AG09319 (cell line): ENCODE measurements at places on chromosomes 7 and 10.

- no peak for DNase-seq
Observed at GRCh38 chr7:44971902-44972441, 6.8 kb downstream of the MYO1G start.

DNA sequence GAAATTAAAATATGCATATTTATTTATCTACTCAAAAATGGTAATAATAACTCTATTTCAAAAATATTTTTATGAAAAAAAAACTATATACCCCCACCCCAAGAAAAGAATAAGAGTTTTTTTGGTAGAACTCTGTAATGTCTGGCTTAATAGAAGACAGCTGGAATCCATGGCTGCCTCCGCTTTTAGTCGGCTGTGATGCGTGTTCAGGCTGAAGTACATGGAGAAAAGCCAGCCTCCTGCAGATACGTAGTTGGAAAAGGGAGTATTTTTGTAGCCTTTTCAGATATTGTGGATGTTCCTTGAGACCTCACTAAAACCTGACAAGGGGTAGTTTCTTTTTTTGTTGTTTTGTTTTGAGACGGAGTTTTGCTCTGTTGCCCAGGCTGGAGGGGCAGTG, 10.0 kb downstream of the FOXK1 start:
- no peak for DNase-seq

GRCh38 chr7:66505009-66505408, 123.7 kb upstream of the KCTD7 start:
- DNase-seq = no peak

GRCh38 chr10:86102031-86102430, 264.6 kb downstream of the GRID1 start:
- DNase-seq = no peak

DNA sequence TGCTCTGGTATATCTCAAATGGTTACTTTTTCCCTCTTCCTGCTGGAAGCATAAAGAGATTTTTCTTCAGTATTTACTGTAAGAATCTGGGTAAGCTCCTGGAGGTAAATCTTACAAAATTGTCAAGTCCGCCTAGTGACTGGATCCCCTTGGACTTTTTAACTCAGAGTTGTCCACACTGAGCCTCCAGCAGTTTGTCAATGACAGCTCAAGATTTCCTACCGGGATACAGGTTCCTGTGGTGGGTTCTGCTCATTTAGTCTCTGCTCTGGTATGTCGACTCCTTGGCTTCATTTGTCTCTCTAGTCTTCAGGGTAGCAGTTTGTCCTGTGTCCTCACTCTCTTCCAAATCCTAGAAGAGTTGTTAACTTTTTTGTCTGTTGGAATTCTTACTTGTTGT, 27.0 kb downstream of the GPR37 start:
- DNase-seq = no peak

GRCh38 chr10:74900297-74900696, 73.9 kb downstream of the KAT6B start:
- DNase-seq = no peak

- DNase-seq = no peak
Observed at GRCh38 chr7:21608465-21608864, 65.6 kb downstream of the DNAH11 start.

DNA sequence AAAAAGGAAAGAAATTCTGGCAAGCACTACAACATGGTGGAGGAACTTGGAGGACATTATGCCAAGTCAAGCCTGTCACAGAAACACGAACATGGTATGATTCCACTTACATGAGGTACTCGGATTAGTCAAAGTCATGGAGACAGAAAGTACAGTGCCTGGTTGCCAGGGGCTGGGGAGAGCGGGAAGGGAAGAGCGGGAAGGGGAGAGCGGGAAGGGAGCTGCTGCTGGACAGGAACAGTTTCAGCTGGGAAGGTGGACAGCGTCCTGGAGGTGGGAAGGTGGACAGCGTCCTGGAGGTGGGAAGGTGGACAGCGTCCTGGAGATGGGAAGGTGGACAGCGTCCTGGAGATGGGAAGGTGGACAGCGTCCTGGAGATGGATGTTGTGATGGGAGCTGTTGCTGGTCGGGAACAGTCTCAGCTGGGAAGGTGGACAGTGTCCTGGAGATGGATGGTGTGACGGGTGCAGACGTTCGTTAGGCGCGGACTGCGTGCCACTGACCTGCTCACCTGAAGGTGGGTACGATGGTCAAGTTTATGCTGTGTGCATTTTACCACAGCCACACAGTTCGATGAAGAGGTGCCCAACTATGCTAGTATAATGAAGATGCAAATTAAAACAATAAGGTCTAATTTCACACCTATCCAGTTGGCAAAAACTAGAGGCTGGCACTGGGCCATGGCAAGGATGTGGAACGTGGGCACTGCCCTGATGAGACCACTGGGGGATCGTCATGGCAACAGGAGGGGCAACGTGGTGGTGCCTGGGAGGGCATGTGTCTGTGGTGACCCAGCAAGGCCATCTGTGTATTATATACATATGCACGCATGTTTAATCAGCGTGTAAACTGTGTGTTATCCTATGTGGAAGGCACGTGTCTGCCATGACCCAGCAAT, 103.8 kb downstream of the NKX6-2 start:
- no peak for DNase-seq

GRCh38 chr7:148044173-148044572, 546.4 kb upstream of the C7orf33 start:
- DNase-seq = no peak

- no peak for DNase-seq
Observed at GRCh38 chr10:129322933-129323820, 143.9 kb upstream of the MGMT start.

DNA sequence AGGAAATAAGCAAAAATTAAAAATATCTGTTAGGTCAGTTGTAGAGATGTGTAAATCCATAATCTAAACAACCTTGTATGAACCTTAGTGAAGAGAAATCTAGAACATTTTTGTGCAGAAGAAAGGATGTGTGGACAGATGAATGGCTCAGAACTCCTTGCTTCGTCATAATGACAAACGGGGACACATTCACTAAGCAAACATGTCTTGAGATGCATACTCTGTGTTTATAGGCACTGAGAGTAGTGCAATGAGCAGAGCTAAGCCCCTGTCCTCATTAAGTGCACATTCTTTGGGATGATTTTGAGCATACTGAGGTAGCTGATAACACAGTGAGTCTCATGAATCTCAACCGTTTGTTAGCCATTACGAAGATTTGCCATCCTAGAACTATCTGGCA, 360.6 kb upstream of the ANKRD30A start:
- no peak for DNase-seq

GRCh38 chr7:148699782-148700629, 1.3 kb downstream of the CUL1 start:
- no peak for DNase-seq

DNA sequence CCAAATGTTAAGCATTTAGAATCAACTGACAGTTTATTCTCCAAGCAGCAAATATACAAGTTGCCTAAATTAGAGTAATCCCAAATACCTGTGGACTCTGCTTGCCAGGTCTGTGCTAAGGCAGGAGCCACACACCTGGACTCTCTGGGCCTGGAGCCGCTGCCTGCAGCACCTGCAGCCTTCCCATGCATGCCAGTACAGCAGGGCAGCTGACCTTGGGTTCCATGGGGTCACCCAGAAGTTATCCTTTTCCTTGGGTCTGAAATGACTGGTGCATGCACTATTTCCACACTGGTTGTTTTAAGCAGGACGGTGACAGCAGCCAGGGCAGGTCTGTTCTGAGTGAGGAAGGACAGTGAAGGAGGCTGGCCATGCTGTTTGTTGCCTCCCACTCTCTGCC, 573.2 kb downstream of the GLRX3 start:
- no peak for DNase-seq

GRCh38 chr10:49609283-49610113, 612 bp upstream of the SLC18A3 start:
- DNase-seq = no peak

GRCh38 chr10:78155722-78156121, 122.1 kb downstream of the RPS24 start:
- no peak for DNase-seq

GRCh38 chr10:24465891-24466818, 257.2 kb downstream of the KIAA1217 start:
- no peak for DNase-seq

GRCh38 chr7:140054751-140055150, 8.0 kb downstream of the PARP12 start:
- no peak for DNase-seq

GRCh38 chr7:23164846-23165245, 17.0 kb upstream of the NUP42 start:
- DNase-seq = no peak

- no peak for DNase-seq
Observed at GRCh38 chr10:90227786-90228185, 526.4 kb downstream of the KIF20B start.

- DNase-seq = no peak
Observed at GRCh38 chr10:115001506-115002381, 63.7 kb downstream of the TRUB1 start.

GRCh38 chr10:102919246-102919959, 1.3 kb downstream of the CNNM2 start:
- no peak for DNase-seq

DNA sequence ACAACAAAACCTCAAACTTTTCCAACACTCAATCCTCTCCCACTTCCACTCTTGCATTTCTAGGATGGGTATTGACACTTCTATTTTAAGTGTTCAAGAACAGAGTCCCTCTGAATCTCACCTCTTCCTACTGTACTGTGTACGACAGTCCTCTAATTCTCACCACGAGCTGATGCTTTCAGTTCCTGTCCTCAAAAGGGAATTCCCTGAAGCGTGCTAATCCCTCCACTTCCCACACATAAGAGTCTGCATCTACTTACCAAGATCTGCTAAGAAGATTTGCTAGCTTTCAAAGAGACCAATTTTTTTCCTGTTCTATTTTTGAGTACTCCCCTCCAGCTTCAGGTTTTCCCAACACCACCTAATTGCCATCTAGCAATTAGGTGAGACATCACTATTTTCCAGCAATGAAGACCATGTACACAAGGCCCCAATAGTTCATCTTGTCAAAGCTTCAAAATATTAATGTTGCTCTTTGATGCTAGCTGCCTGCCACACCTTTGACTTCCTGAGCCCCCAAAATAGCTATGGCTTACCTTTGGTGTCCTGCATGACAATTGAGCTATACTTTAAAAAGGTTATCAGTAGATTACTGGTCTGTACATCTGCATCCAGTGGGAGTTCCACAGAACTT, 54.4 kb downstream of the ARMH3 start:
- no peak for DNase-seq

GRCh38 chr10:123212063-123212462, 57.9 kb downstream of the BUB3 start:
- DNase-seq = no peak

DNA sequence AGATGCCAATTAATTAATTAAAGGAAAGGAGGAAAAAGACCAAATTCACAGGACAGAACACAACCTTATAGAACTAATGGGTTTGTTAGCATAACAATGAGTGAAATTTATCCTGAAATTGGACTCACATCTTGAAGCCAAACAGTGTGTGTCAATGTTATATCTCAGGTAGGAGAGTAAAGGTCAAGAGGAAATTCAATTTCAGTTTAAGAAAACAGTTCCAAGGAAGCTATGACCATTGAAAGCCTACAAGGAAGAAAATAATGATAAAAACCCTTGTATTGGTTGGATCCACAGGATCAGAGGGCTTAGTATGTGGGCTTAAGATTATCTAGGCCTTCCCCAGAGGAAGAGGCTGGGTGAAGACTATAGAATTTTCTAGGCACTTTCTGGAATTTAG, 198.9 kb upstream of the AOAH start:
- DNase-seq = no peak

GRCh38 chr10:62437696-62438095, 63.5 kb downstream of the ZNF365 start:
- DNase-seq = peak; percentile 49

DNA sequence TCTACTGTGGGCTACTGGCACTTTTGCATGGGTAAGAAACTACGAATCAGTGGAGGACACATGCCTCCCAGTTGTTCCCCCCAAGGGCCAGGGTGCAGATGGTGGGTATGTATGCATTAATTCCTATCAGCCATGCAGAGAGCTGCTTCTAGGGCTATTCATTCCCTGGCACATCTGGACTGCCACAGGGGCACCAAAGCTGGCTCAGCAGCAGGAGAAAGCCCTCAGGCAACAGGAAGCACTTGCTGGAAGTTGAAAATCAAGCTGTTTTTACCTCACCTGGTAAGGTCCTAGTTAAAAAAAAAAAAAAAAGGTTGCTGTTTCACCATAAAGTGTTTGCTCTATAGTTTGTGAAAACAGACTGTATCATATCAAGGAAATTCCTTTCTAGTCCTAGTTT, 1342.6 kb downstream of the REEP3 start:
- DNase-seq = no peak

GRCh38 chr10:73950155-73950948, 39.4 kb downstream of the PLAU start:
- DNase-seq = no peak

DNA sequence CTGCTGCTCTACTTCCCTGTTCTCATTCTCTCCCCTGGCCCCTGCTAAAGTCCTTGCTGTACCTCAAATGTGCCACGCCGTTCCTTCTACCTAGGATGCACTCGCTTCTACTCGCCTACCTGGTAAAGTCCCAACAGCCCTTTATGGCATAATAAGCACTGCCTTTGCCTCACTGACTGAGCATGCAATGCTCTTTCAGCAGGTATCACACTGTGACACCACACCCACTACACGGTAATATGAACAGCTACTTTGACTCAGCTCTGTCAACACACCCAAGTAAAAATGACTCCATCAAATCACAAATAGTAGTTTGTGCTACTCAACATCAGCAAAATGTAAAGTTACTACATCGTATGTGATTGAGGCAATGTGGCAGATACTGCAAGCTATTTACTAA, 37.6 kb downstream of the FAM204A start:
- DNase-seq = no peak

DNA sequence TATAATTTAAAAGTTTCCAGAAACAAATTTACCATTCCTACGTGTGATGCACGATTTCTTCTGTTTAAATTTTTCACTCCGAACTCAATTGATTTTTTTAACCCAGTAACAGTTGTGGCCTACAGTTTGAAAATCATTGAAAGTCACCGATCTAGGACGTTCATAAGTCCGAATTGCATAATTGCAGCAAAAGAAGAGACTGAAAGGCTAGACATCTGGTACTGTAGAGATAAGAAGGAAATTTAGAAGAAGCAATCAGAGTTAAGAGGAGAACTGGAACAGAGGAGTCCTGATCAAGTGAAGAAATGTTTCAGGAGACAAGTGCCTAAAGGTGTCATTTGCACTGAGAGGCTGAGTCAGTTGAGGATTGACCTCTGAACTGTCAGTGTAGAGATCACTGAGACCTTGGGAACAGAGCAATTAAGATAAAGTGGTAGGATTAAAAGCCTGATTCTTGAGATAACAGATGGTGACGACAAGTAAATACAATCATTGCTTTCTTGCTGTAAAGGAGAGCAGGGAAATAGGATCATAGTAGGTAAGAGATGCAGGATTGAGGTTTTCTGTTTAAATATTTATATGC, 73.5 kb downstream of the ZFAND4 start:
- DNase-seq = no peak

GRCh38 chr10:93062514-93063143, 2.0 kb downstream of the CYP26C1 start:
- no peak for DNase-seq

DNA sequence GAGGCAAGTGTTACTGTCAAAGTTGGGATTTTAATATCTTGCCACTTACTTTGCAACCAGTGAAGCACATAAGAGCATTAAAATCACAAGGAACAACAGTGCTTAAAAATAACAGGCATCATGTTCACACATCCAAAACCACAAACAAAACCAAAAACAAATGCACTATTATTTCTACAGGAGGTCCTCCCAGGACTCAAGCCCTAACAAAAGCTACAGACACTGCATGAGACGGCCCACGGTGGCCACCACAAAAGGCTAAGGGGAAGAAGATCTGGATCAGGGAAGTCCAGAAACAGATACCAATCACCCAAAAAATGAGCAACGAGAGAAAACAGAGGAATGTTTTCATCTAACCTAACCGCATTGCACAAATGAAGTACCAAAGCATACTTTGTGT, 158.4 kb downstream of the ZMYND11 start:
- DNase-seq = no peak
